SJCRH30 (cell line): ENCODE measurements at places on chromosomes 2 and 18. TPM values are rescaled to one million over a fixed set of nuclear protein-coding genes. Genes with fewer than 3 reads are reported as not detected.

Gene YPEL5
- 49.3 and 50.3 TPM in 2 replicates for total RNA-seq

Gene PDE1A
- 1.1 and 1.6 TPM in 2 replicates for total RNA-seq

Gene LBH
- total RNA-seq = 140 and 158 TPM in 2 replicates

DNA sequence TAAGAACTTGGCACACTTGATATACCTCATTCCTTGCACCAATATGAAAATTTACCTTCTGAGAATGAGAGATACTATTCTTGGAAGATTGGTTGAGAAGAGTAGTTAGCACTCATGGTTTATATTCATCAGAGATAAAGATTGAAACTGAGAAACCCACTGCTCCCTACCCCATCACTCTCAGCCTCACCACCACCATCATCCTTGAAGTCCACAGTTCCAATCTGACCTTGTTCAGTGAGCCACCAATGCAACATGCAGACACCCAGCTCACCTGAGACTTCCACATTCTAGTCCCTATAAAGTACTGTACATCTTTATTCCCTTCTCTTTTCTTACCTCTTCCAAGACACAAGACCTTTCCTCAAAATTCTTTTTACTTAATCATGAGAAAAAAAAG, 869.0 kb downstream of the TRIB2 start:
- no peaks in the 10 kb centered on the region for H3K36me3 ChIP-seq
- H3K27me3 ChIP-seq = no peaks in the 10 kb centered on the region
- H3K4me1 ChIP-seq = no peaks in the 10 kb centered on the region

- H3K4me3 ChIP-seq = no peak overlapping the region
- no peaks in the 10 kb centered on the region for H3K4me1 ChIP-seq
- no peaks in the 10 kb centered on the region for H3K36me3 ChIP-seq
- no peaks in the 10 kb centered on the region for H3K27me3 ChIP-seq
- DNase-seq = no peak
Observed at GRCh38 chr2:233124421-233125080, 64.4 kb downstream of the INPP5D start.

GRCh38 chr2:9222239-9222892, 15.8 kb downstream of the ASAP2 start:
- H3K27ac ChIP-seq = no peak overlapping the region
- H3K36me3 ChIP-seq = no peaks in the 10 kb centered on the region
- H3K4me3 ChIP-seq = no peak overlapping the region
- H3K4me1 ChIP-seq = no peaks in the 10 kb centered on the region

GRCh38 chr18:54923339-54923956, 35.8 kb downstream of the CCDC68 start:
- DNase-seq = no peak
- no peaks in the 10 kb centered on the region for H3K4me1 ChIP-seq
- H3K27me3 ChIP-seq = no peaks in the 10 kb centered on the region
- H3K27ac ChIP-seq = no peak overlapping the region

DNA sequence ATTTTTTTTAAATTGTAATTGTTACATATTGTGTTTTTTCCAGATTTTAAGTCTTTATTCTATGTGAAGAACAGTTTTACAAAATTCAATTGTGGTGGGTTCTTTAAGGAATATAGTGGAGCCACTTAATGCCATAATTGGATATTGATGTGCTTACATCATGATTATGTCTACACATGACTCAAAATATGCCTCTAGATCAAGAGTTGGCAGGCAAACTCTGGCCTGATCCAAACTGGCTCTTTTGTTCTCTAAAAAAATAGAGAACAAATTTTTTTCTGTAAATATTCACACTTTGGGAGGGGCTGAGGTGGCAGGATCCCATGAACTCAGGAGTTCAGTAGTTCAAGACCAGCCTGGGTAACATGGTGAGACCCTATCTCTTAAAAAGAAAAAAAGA, 8.3 kb downstream of the EHBP1 start:
- peaks cover 36% of the 10 kb centered on the region for H3K36me3 ChIP-seq
- no peak for DNase-seq
- no peaks in the 10 kb centered on the region for H3K27me3 ChIP-seq
- H3K4me3 ChIP-seq = no peak overlapping the region
- H3K4me1 ChIP-seq = no peaks in the 10 kb centered on the region
- H3K27ac ChIP-seq = no peak overlapping the region

GRCh38 chr18:31563778-31564177, 27.9 kb upstream of the TTR start:
- H3K4me1 ChIP-seq = no peaks in the 10 kb centered on the region
- no peaks in the 10 kb centered on the region for H3K36me3 ChIP-seq
- DNase-seq = no peak
- no peaks in the 10 kb centered on the region for H3K27me3 ChIP-seq
- H3K27ac ChIP-seq = no peak overlapping the region
